ENCODE measurements at places on chromosomes 7 and 10.

DNA sequence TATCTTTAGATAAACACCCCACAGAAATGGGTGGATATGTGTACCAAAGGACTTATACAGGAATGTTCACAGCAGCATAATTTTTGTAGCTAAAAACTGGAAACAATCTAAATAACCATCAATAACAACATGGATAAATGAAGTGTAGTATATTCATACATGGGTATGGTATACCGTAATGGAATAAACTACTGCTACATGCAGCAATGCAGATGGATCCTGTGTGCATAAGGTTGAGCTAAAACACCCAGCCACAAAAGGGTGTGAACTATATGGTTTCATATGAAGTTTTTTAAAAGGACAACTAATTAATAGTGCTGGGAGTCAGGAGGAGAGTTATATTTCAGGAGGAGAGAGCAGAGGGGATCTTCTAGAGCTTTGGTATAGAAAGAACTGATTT is 389.6 kb downstream of the GFRA1 start:
- DNase-seq = no peak

GRCh38 chr7:75658369-75658768 is 80.4 kb downstream of the HIP1 start:
- no peak for DNase-seq

DNA sequence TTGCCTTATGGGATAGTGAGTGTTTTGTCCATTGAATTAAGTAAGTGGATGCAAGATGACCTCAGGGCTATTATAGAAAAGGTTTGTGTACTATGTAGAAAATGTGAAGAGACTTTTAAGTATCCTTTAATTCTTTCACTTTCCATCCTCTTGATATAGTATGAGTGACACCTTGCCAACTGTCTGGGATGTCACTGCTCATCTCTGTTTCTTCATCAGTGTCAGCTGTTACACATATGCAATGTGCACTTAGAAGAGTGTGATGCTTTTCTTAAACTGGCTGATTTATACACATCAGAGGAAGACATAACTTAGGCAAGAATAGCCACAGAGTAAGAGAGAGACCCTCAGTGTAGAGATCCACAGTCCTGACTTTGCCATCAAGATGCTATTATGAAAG is 8.7 kb upstream of the ACTA2 start:
- no peak for DNase-seq

DNA sequence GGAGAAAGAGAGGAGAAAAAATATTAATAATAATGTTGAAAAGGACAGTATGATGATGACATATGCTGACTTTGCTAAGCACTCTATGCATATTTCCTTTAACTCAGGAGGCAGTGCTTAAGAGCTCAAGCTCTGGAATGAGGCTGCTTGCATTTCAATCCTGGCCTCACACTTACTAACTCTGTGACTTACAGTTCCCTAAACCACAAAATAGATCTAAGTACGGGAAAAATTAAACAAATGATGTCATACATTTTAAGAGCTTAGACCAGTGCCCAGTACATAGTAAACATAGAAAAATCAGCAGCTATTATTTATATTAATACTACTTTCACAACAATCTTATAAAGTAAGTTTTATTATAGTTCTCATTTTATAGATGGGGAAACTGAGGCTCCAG is 61.3 kb downstream of the GFRA1 start:
- no peak for DNase-seq

DNA sequence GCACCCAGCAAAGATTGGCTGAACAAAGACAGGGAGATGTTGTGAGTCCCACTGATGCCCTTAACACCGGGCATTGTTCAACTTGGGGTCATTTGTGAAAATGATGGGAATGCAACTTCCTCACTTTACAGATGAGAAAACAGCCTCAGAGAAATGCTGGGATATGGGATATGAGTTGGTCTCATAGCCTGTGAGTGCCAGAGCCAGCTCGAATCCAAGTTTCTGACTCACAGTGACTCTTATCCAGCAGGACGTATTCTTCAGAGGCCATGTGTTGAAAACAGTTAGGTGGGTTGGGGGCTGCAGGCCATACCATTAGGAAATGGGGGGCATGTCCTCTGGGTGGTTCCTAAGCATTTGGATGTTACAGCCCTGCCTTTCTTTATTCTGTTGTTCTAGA is 45.2 kb downstream of the KIAA1217 start:
- no peak for DNase-seq

DNA sequence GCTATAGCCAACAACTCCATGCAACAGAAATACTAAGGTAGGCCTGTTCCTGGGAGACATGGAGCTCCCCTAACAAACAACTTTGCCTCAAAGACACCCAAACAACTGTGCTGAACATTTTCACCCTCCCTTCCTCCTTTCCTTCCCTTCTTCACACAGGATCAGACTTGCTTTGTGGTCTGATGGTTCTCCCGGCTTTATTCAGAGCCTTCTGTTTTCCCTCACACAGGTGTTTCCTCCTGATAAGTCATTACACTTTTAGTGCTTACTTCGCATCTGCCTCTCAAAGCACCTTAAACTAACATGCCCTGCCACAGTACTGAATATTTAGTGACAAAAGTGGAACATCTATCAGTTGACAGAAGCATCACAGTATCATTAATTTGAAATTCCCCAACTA is 56.3 kb upstream of the YAE1 start:
- no peak for DNase-seq

DNA sequence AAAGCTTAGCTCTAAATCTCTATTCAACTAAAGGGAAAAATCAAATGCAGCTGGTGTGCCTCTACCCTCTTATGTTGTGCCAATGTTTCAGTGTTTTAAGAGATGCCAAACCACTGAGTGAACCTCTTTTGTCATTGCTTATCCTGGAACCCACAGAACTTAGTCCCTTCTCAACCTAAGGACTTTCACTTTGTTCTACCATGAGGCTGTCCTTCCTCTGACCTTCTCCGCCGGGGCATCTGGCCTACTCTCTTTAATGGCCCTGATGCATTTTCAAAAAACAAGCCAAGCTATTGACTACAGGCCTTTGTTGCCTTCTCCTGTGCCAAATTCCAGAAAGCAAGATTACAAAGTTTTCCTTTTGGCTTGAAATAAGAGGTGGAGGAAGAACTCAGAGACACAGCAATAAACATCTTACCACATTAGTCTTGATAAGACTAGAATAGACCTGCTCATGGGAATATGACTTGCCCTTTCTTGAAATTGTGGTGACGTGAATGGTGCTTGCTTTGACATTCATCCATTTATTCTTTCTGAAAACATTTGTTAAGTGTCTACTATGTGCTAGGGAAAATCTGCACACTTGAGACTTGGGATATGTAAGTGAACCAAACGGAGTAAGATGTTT is 253.2 kb upstream of the SMIM30 start:
- no peak for DNase-seq

DNA sequence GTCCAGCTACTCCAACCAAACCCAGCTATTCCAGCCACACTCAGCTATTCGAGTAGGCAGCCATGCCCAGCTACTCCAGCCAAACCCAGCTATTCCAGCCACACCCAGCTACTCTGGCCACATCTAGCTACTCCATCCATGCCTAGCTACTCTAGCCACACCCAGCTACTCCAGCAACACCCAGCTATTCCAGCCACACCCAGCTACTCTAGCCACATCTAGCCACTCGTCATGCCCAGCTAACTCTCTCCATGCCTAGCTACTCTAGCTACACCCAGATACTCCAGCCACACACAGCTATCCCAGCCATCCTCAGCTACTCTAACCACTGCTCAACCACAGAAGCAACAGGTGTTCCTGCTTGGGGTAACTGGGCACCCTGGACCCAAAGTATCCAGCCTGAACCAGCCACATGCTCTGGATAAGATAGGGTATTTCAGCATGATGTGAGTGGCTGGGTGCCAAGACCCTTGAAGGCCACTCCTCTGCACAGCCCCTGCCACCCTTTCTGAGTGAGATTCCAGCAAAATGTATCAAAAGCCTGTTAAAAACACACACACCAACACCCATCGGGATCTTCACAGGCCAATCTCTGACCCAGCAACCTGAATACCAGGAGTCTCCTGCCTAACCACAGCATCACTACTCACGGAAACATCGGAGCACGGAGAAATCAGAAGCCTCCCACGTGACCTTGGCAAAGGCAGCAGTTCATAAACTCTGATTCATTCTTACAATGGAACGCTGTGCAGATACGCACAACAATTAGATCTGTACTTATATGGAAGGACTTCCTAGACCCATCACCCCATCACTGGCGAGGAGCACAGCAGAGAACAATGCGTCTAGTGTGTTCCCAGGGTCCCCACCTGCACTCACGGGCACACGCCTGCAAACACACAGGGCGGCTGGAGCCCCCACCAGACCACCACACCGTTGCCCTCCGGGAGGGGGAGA is 51.8 kb upstream of the DNAAF5 start:
- no peak for DNase-seq

DNA sequence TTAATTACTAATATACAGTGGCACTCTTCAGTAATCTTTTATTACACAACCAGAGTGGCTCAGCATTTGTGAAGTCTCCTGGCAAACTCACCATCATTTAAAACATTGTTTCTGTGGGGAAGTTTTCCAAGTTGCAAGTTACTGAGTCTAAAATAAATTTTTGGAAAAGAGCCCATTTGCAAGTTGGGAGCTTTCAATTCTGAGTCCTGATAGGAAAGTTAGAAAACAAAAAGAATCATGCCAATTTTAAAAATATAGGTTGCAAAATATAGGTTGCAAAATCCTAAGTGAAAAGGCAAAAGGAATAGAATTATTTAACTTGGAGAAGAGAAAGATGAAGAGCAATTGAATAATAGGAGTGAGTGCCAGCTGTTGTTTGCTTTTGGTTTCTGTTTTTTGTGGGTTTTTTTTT is 378.8 kb upstream of the C7orf33 start:
- DNase-seq = no peak

DNA sequence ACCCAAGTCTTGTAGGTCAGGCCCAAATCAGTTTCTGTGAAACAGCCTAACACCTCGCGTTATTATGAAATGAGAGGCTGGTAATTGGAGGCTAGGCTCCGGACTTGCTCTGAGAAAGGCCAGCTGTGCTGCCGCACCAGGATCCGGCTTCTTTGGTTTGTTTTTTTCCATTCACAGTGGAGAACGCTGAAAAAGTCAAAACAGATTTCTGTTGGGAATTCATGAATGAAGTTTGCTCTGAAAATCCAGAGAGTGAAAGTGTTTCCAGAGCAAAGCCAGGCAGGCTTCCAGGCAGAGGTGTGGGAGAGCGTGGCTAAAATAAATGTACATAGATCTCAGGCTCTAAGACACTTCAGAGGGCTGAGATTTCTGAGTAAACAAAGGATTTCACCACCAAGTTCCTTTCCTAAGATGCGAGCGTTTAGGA is 240.1 kb downstream of the TRIL start:
- no peak for DNase-seq

DNA sequence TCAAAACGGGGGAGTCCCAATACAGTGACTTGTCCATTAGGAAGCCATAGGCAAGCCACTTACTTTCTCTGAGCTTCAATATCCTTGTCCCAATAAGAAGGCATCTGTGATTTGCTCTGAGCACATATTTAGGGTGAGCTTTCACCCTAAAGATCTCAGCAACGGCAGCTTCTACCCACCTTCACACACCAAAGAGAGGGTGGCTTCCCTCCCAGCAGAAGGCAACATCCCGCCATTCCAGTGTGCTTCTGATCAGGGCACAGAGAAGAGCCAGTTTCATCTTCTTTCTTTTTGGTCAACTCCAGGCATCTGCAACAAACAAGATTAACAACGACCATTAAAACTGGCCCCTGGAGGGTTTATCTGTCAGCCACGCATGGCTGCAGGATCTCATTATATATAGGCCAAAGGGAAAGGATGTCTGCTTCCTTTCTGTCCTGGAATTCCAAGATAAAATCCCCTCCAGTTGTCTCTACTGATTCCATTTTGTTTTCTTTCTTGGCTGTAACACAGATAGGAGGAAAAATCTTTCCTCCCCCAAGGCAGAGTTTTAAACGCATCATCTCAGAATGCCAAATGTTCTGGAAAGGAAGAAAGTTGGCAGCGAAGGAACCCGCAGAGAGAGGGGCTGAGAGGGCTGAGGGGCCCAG is 491 bp upstream of the SH2D4B start:
- no peak for DNase-seq

DNA sequence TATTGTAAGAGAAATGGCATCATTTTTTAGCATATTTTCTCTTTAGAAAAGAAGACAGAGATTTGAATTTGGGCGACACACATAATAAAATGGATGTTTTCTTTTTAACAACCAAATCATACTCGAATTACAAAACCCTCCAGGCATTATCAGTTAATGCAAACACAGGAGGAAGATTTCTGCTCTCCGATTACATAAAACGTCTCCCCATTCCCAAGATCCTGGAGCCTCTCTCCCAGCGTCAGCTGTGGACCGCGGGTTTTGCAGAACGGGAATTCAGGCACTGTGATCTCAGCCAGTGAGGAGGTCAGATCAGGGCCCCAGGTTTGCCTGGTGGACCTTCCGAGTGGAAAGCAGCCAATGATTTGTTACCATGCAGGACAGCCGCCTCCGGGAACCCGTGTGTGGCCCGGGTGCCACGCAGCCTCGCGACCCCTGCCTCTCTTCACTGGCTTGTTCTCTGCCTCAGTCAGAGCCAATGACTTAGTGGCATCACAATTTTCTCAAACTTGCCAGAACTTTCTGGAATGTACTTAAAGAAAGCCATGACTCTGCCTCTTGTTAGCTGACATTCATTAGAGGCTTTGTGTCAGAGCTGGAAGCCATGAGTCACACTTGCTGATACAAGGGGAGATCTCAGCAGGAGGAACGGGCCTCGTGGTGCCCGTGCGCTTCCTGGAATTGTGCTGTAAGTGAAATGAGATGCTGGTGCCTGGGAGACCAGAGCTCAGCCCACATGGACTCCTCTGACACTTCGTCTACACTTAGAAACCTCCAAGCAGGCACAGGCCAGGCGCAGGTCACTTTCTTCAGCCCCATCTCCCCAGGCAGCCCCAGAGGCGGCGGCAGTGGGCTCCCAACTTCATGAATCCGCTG is 246.1 kb downstream of the KLF6 start:
- DNase-seq = no peak

DNA sequence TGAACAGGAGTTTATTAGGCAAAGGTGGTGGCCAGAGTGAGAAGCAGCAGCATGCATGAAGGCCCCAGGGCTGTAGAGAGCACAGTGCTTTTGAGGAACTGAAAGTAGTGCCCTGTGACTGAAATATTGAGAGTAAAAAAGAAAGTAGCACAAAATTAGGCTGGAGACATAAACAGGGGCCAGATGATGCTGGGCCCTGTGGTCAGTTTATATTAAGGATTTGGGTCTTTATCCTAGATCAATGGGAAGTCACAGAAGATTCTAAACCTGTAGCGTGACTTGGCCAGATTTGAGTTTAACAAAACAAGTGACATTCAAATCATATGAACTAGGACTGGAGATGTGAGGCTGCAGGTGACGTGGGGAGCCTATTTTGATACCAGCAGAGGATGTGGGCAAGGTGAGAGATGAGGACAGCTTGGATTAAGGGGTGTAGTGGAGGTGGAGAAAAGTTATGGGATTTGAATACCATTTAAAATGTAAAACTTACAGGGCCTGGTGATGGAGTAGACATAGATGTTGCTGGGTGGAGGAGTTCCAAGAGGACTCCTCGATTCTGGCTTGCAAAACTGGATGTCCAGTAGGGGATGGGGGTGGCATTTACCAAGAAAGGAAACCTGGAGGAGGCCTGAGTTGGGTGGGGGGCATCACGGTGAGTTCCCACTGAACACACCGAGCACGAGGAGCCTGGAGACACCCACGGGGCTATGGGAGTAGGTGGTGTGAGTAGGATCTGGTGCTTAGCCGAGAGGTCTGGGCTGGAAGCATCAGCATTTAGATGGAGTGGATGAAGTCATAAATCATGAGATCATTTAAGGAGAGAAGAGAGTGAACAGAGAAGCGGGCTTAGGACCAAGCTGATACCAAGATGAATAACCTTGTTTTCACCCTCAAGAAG is 52.8 kb downstream of the HHEX start:
- peak; percentile 72 for DNase-seq

- no peak for DNase-seq
These were observed 3.4 kb upstream of the ACTR3B start for GRCh38 chr7:152756116-152756515.

- DNase-seq = no peak
These were observed 22.4 kb upstream of the MNX1 start for GRCh38 chr7:157032644-157033482.

All from germinal center (tissue), 1 donor.